ENCODE measurements at places on chromosomes 6 and 20.

DNA sequence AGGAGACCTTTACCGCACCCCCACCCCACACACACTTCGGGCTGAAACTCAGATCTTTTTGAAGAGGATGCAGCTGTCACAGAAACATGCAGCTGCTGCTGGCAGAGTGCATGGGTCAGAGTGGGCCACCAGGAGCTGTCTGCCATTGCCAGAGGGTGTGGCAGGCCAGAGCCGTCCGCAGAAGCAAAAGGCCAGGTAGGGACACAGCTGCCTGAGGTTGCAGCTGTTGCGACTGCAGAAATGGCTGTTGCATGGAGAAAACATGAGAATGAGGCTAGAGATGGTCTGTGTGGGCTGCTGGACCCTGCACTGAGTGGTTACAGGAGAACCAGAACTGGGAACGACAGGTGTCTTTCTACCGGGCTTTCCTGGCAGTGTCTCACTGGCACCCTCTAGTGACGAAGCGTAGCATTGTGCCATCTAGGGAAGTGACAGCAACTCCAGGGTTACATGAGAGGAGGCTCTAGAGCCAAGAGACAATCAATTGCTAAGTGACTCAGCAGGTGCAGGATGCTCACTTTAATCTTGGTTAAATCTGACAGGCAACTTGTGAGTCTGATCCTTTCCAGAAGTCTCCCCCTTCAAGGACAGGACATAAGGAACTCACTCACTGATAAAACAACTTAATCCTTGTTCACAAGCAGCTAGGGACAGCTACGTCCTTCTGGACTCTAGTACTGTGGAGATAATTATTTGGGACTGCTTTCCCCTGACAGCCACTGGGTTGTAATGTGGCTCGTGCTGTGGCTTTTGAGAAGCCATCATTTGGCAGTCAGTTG is 29.1 kb upstream of the SERPINB9 start:
- peak; percentile 85 for DNase-seq

DNA sequence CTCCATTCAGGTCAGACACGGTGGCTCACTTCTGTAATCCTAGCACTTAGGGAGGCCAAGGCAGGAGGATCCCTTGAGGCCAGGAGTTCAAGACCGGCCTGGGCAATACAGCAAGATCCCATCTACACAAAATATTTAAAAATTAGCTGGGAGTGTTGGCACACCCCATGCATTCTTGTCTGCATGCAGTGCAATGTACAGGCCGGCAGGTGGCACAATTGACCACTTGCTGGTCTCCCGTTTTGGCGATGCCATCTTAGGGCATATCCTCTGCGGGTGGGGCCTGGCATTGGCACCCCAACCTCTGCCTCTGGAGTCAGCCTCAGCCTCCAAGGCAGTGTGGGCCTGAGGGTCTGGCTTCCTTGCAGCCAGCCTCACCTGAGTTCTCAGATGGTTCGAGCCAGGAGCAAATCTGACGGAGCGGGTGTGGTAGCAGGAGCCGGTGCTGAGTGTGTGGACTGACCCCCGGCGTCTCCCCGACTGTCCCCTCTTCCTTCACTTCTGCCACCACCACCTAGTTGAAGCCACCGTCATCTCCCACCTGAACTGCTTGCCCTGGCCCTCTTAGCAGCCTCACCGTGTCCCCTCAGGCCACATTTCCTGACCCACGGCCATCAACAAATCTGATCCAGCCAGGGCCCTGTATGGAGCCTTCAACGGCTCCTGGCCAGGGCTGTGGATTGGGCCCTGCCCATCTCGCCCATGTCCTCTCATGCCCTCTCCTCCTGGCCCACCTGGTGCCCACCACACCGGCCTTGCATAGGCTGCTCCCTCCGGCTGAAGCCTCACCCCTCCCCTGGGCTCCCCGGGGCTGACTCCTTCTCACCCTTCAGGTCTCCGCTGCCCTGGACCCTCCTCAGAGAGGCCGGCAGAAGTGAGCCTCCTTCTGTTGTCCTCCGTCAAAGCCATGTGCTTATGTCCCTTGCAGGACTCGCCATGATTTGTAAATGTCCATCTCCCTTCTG is 44.0 kb downstream of the EFCAB8 start:
- DNase-seq, result peak; percentile 70

DNA sequence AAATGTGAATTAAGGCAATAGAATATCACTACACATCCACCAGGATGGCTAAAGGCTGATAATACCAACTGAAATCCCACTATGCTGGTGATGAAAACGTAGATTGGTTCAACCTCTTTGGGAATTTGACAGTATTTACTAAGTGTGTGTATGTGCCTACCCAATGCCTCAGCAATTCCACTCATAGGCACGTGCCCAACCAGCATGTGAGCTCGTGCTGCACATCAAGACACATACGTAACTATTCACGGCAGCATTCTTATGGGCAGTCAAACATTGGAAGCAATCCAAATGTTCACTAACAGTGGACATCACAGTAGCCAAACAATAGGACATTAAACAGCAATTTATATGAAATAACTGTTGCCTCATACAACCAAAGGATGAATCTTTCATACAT is 15.7 kb upstream of the AFDN start:
- DNase-seq, result no peak

DNA sequence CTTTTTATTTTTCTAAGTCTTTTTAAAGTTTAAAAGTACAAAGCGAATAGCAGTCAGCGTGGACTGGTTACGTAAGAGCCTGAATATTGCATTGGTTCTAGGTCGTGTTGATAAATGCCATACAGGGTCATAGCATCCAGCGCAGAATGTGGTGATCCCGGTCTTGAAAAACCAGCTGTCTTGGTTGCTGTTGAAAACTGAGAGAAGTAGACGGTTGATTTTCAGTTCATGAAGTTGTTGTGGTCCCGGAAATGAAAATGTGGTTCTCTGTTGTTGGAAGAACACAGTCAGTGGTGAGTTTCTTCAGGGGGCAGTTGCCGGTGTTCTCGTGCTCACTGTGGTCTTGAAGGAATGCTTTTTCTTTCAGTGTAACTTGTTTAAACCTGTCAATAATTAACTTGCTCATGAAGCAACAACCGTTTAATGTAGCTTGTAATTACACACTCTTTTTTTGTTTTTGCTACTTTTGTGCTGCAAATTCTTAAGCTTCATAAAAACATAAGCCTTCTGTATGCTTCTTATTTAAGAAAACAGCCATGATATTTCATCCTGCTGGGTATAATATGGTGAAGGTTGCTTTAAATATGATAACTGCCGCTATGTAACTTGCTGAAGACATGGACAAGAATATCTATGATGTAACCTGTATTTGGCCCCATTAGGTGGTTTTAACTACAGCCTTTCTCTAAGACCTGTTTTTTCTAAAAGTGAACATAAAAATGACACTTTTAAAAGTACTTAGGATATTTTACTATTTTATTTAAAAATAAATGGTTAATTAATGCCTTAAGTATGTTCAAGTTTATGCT is 64.8 kb upstream of the KIF25 start:
- no peak for DNase-seq

DNA sequence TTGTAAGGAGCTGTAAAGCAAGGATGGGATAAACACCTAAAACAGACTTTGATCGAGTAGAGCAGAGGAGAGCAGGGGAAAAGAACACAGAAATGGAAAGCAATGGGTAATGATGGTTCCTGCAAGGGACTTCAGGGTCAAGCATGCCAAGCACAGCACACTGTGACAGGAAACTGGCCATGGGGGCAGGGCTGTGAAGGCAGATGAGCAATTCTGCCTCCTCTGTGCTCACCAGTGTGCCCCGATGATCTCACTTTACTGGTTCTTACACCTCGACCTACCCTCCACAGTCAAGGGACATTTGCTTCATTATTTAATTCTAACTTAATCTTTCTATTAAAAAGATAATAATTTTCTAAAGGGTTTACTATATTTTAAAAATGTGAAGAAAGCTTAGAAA is 21.6 kb upstream of the MYB start:
- DNase-seq, result no peak

DNA sequence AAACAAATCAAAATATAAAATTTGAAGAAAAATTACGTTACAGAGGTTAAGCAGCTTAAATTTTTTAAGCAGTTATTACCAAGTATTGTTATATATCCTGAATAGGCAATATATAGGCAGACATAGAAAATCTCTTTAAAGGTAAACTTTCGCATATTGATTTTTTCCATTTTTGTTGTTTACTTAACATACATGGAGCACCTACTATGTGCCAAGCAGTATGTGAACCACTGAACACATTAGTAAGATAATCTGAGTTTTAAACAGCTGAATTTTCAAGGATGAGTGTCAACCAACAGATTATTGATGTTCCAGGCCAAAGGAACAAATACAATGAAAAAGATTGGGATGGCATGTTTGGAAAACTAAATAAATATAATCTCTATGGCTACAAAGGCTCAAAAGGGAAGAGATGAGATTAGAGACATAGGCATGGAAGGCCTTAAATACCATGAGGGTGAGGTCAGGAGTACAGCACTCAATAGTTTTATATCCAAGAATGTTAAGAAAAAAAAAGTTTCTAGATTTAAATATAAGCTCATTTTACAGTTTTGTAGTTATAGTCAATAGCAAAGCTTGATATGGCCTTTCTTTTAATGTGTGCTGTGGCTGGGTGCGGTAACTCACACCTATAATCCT is 277.5 kb downstream of the PTPRK start:
- DNase-seq, result no peak

DNA sequence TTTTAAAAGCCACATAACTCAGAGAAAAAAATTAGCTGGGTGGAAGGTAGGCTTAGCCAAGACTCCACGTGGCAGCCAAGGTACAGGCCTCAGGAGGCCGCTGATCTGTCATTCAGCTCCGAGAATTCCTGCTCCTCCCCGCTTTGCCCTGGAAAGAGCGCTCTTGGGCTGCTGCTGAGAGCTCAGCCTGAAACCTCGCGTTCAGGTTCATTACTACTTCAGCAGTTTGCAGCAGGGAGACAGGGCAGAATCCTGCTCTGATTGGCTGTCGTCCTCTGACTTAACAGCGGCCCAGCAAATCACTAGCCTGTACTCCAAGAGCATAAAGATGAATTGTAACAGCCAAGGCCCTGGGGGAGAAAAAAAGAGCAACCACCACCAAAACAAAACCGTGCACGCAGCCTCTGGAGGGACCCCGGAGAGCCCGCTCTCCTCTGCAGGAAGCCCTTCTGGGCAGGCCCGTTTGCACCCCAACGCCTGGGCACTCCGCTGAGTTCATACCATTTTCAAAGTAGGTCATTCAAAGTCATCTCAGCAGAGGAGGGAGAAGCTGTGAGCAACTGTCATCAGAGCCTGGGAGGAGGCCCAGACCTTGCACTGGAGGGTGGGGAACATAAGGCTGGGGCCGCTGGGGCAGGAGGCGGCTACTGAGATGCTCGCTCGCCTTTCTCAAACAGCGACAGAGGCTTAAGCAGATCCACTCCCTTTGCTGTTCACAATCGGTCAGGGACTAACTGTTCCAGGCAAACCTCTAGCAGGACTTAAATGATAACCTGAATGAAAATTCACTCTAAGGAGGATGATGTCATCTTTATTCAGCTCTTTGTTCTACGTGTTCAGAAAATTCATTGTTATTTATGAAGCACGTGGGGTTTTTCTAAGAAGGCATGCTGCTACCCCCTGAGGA is 42.3 kb upstream of the ATXN1 start:
- DNase-seq, result peak; percentile 53

GRCh38 chr6:119552021-119552420 is 202.5 kb upstream of the MAN1A1 start:
- DNase-seq, result no peak

GRCh38 chr6:136517582-136517981 is 32.6 kb downstream of the MAP7 start:
- DNase-seq, result no peak

DNA sequence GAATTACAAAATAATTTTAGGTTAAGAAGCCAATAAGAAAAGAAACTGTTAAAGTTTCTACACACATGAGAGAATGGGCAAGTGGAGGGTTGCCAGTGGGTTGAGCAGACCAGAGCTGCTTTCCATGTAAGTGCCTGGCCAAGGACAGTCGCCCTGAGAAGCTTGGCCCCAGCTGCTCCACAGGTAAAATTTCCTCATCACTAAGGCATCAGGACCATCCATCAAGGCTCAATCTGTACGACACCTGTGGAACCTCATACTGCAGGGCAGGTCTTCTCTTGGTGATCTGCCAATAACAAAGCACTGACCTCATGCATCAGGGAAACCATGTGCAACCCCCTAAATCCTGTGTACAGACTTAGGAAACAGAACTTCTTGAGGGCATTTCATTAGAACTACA is 115.4 kb downstream of the INSM1 start:
- no peak for DNase-seq

DNA sequence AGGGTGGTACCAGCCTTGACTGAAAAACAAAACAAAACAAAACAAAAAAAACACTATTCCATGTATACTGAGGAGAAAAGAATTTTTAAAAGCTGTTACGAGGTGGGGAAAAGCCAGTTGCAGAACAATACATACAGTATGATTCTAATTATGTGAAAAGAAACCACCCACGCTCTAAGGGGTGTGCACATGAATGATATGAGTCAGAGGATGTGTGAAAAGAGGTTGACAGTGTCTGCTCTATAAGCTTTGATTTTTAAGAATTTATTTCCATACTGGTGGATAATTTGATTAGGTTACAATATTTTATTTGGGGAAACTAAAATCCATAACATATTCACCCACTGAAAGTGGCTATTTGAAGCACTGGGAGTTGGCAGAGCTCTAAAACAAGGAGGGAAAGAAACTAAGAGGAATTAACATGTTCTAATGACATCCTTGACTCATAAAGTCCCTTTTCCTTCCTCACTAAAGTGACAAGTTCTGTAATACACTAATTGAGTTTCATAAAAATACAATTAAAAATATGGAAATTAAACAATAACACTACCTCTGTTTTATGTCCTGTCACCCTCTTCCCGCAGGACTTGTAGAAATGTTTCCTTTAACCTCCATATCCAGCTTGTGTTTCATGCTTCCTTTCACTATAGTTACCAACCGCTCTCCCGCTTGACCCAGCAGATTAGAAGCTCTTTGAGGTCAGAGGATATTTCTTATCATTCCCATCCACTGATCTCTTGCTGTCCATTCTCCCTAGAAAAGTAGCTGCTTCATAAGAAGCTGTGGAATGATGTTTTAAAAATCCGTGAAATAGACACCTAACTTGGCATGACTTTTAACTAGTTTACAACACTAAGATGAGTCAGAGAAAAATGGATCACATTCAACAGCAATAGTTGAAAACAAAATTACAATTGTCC is 118.6 kb upstream of the CCDC28A start:
- DNase-seq, result no peak

GRCh38 chr20:57133926-57134650 is 132.4 kb downstream of the BMP7 start:
- DNase-seq, result no peak

GRCh38 chr6:136038531-136038930 is 187.0 kb downstream of the PDE7B start:
- no peak for DNase-seq

Data from ecto neural progenitor cell (in vitro differentiated cells).